ENCODE measurements at places on chromosomes 6 and 20. TPM values are rescaled to one million over a fixed set of nuclear protein-coding genes. Genes with fewer than 3 reads are reported as not detected.

- ATAC-seq: no peak
Observed at GRCh38 chr6:16324184-16324583, 85.8 kb downstream of the GMPR start.

- ATAC-seq: no peak
Observed at GRCh38 chr6:68575765-68576439, 59.2 kb upstream of the ADGRB3 start.

RHAG gene
- total RNA-seq: not detected

DNA sequence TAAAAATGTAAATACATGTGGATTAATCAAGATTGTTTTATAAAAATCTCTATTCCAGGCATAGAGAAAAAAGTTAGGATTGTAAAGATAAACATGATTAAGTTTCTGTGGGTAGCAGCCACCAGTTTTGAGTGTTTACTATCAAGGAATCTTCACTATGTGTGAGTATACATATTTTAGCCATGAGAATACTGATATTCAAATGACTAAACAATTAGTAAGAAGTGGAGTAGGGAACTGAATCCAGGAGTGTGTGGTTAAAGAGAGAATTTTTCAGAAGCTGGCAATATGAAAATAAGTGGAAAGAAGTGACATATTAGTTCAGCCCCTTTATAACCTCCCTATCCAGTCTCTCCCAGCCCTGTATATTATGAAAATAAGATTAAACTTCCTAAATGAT lies 10.3 kb downstream of the ELOVL2 start:
- ATAC-seq: peak; percentile 31

DNA sequence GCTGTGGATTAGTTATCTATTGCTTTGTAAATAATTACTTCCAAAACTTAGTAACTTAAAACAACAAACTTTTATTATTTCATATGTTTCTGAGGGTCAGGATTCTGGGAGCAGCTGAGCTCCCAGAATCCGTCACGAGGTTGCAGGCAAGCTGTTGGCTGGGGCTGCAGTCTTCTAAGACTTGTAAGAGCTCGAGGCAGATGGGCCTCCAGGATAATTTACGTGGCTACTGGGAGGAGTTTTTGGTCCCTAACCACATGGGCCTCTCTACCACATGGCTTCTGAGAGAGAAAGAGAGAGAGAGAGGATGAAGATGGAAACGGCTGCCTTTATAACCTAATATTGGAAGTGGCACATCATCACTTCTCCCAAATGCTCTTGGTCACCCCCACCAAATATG lies 64.9 kb upstream of the SULF2 start:
- ATAC-seq: no peak

GRCh38 chr6:137044366-137045221 lies at the start of gene IL20RA:
IL20RA (minus strand) TSS chr6:137044965; CDS start chr6:137044728, 237 bp downstream.
- peak; percentile 41 for ATAC-seq

GRCh38 chr6:52108128-52108527 lies 20.7 kb upstream of the PKHD1 start:
- no peak for ATAC-seq

TCP11 gene
- not detected for total RNA-seq

- ATAC-seq: no peak
Observed at GRCh38 chr6:157281570-157281969, 41.7 kb downstream of the TMEM242 start.

GRCh38 chr6:134010974-134011373 lies 41.5 kb downstream of the SLC2A12 start:
- no peak for ATAC-seq

- ATAC-seq: no peak
Observed at GRCh38 chr6:6284221-6284966, 36.1 kb downstream of the F13A1 start.

DNA sequence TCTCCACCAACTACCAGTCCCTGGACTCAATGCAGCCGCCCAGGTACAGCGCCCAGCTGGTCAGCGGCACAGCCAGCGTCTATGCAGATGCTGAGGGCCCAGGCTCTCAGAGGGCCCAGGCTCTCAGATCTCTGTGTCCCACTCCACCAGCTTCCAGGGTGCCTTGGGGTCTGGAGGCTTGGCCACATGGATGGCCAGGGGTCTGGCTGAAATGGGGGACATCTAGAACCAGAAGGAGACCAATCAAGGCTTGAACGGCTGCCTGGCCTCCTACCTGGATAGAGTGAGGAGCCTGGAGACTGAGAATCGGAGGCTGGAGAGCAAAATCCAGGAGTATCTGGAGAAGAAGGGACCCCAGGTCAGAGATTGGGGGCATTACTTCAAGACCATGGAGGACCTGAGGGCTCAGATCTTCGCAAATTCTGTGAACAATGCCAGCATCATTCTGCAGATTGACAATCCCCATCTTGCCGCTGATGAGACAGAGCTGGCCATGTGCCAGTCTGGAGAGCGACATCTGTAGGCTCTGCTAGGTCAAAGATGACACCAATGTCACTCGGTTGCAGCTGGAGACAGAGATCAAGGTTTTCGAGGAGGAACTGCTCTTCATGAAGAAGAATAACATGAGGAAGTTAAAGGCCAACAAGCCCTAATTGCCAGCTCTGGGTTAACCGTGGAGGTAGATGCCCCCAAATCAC lies 44.1 kb upstream of the GRM4 start:
- no peak for ATAC-seq

GRCh38 chr6:93746892-93747291 lies 327.5 kb upstream of the EPHA7 start:
- no peak for ATAC-seq

GRCh38 chr6:141598487-141598886 lies 534.2 kb upstream of the GJE1 start:
- ATAC-seq: peak; percentile 61

BLCAP gene
- 63.4 TPM for total RNA-seq

DNA sequence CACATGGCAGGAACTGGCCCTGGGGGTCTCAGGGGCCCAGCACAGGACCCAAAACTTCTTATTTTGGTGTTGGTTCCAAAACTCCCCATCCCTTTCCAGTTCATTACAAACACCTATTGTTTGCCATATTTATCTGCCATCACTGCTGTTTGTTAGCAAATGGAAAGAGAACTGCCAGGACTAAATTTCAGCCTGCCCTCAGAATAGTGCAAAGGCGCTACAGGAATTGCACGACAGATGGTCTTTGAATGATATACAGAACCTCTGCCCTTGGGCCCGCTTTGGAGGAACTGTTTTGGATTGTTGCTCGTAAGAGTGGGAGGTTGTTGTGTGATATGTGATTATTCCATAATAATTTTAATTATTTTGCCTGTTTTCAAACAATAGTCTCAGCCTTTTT lies 199.0 kb upstream of the FBXL4 start:
- no peak for ATAC-seq

- ATAC-seq: no peak
Observed at GRCh38 chr20:21395051-21395665, 2.2 kb downstream of the NKX2-4 start.

DNA sequence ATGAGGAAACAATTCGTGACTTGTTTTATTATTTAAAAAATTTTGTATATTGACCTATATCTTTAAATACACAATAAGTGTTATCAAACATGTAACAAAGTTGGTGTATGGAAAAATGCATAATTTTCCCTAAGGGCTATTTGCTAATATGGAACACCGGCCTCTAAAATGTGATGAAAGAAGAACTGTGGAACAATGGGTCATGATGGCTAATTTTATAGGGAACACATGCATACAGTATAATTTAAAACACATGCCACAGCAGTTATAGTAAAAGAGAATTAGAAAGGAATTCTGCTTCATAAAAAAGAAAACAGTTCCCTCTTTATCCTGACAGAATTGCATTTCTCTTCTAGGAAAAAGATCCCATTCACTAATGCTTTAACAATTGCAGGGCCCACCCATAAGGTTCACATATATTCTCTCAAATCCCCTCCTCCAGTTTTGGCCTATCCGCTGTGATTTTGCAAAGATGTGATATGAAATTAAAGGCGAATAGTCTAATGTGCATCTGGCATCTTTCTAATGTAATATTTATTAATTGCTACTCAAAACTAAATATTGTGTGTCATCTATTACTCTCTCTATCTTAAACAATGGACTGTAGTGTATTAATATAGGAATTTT lies 628.1 kb upstream of the CITED2 start:
- peak; percentile 23 for ATAC-seq

DNA sequence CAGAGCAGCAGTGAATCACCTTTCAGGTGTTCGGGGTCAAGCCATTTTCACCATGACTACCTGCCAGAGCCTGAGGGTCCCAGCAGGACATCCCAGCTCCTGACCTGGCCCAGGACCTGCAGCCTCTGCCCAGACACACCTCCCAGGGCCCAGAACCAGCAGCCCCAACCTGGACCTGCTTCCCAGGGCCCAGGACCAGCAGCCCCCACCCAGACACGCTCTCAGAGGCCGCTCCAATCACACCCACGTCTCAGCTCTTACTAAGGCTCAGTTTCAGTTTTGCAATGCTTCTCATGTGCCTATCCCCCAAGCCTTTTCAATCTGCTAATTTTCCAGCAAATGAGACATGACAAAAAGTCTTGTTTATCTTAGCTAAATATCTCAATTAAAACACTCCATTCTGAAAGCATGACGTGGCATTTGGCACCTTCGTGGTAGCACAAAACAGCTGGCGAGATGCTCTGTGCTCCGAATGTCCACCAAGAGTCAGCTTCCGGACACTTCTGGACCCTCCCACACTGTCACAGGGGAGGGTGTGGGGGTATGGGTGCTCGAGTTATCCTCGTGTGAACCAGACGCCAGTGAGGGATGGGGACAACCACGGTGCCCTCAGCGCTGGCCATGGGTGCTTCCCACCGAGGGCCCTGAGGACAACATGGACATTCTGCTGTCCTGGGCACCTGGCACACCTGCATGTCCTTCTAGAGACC lies 253.2 kb downstream of the DLL1 start:
- ATAC-seq: peak; percentile 52

- no peak for ATAC-seq
Observed at GRCh38 chr20:7673841-7674240, 266.4 kb downstream of the HAO1 start.

SLC17A1 gene
- not detected for total RNA-seq

DNA sequence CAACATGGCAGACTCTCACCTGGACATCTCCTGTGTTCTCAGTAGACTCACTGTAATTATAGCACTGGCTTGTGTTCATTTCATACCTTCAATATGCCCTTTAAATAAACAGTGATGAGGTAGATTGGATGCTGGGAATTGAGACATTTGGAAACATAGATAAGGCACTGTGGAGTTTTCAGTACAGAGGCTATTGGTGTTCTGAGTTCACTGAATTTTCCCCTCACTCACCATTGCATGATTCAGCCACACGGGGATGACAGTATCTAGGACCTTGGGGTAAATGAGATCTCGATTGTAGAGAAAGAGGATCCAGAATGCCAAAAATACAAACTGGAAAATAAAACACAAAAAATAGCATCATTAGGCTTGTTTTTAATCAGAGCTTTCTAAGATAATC lies 12.6 kb downstream of the ADTRP start:
- ATAC-seq: no peak

CALHM4 gene
- 0.16 TPM for total RNA-seq

DNA sequence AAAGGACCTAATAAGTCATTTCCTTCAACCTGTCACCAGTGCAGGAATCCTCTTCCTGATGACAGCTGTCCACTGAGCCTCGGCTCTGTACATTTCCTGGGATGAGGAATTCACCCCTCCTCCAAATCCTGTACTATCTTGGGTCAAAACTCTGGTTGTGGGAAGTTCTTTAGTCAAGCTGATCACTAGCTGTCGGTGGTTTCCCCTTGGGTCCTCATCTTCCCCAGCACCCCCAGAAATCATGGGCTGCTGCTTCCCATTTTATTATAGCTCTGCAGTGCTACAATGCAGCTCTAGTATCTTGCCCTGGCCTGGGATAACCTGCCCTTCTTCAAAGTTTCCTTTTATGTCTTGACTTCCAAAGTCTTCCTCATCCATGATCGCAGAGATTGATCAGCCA lies 14.6 kb upstream of the ADA start:
- no peak for ATAC-seq

DNA sequence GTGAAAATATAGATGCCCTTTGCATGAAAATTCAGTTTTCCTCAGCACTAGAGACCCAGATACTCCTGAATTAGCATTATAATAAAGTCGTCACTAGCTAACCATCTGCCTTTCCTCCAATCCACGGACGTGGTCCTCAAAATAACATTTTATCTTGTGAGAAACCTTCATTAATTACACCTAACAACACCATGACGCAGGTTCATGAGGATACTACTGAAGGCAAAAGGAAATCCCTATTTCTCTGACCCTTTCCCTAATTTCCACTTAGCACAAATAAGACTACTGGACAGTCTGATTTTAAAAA lies 1.3 kb upstream of the PNISR start:
- no peak for ATAC-seq

SYCP2 gene
- total RNA-seq: 3.1 TPM

TRIM15 gene
- 0.14 TPM for total RNA-seq

GRCh38 chr6:34190504-34191122 lies 44.7 kb upstream of the GRM4 start:
- ATAC-seq: no peak

SEL1L2 gene
- total RNA-seq: 0.49 TPM

- peak; percentile 85 for ATAC-seq
Observed at GRCh38 chr6:3516092-3516491, 59.2 kb upstream of the SLC22A23 start.

LIN28B gene
- total RNA-seq: 2.2 TPM

C6orf163 gene
- 2.4 TPM for total RNA-seq

IRF4 gene
- 0.05 TPM for total RNA-seq

DNA sequence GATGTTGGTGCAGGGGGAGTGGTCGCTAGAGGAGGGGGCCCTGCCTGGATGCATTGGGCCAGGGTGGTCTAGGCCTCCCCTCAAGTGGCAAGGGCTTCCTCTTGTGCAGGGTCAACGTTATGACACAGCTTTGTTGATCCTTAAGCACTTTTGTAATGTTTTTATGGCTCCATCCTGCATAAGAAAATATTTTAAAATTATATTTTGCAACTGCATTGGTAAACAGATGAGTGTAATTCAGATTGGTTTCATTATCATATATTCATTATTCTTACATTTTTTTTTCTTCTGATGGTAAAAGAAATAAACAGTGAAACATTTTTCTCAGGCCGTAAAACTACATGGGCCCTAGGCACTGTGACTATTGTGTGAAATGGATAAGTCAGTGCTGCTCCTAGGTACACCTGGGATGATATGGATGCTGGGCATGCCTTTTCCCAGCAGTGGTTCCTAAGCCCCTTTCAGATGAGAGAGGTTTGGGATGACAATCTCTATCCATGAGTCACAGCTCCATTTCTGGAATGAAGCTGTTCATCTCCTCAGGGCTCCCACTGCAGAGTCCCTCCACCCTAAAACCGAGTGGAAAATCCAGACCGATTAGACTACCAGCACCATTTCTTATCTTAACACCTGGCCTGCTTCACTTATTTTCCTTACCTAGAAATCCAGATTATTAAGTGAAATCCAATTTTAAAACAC lies 5.8 kb upstream of the SIM1 start:
- ATAC-seq: no peak

GRCh38 chr6:56955171-56956155 lies 556 bp downstream of the BEND6 start:
- ATAC-seq: peak; percentile 85

- ATAC-seq: no peak
Observed at GRCh38 chr6:160124605-160125004, 3.0 kb downstream of the SLC22A1 start.

Measured in motor neuron (in vitro differentiated cells).